ENCODE measurements at places on chromosomes 5 and 9.
A peak's percentile ranks its signal among the peaks of the same experiment; 100 is the strongest.

DNA sequence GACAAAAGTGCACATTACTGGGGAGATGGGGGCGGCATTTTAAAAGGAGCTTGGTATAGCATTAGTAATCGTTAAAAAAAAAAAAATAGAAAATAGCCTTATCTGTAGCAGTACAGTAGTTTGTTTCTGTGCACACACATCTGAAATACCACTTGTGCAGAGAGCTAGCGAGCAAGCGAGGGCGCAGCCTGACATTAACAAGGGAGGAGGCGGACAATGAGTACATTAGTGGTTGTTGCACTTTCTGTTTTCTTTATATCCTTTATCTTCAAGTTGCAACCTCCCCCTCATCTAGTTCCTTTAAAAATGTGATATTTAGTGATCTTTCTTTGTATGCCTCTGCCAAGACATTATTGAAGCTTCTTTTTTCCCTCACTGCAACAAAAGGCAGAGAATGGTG is 880 bp upstream of the PTPDC1 start:
- no peak for DNase-seq

DNA sequence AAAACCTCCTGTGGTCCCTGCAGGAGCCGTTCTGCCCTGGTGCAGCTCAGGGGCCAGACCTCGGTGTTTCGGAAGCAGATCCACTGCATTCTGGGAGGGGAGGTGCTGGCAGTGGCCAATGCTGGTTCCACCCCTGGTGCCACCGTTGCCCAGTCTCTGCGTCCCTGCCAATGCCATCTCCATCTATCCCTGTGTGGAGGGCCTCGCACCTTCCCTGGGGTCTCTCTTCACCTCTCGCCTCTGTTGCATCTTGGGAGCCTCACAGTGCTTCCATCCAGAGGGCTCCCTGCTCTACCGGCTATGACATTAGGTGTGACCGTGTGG is 15.3 kb downstream of the NCS1 start:
- DNase-seq, result no peak

GRCh38 chr5:157761690-157762621 is 18.4 kb downstream of the LSM11 start:
- DNase-seq, result peak; percentile 51

DNA sequence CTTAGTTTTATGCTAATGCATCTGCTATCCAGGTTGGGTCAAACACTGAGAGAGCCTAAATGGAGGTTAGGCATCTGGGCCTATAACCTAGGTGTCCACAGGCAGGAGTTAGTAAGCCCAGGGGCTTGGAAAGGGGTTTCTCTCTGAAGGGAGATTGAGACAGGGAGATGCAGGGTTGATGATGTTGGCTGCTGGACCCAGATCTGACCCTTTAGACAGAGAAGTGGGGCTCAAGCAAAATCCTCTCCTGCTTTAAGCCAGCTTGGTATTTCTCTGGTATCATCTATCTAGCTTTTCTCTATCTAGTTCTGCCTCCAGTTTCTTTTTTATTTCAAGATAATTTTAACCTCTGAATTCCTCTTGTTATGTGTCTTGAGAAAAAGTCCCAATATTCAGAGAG is 18.3 kb upstream of the ANKRD55 start:
- no peak for DNase-seq

- DNase-seq, result no peak
Observed at GRCh38 chr5:113723021-113723420, 209.5 kb downstream of the YTHDC2 start.

DNA sequence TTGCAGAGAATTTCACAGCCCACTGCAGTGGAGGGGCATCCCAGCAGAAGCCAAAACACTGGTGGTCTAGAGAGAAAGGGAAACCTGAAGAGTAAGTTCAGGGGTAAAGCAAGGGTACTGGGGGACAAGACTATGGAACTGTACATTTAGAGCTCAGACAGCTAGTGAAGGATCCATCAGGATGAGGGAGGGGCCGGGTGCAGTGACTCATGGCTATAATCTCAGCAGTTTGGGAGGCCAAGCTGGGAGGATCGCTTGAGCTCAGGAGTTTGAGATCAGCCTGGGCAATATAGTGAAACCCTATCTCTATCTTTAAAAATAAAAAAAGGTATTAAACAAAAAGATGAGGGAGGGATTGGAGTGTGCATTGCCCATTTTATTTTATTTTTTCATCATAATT is 7.8 kb upstream of the ANKH start:
- DNase-seq, result no peak

- no peak for DNase-seq
Observed at GRCh38 chr9:35673132-35674024, at the start of gene CA9. Gene CA9 (plus strand): TSS chr9:35673928. CDS start chr9:35673960, 32 bp downstream.

DNA sequence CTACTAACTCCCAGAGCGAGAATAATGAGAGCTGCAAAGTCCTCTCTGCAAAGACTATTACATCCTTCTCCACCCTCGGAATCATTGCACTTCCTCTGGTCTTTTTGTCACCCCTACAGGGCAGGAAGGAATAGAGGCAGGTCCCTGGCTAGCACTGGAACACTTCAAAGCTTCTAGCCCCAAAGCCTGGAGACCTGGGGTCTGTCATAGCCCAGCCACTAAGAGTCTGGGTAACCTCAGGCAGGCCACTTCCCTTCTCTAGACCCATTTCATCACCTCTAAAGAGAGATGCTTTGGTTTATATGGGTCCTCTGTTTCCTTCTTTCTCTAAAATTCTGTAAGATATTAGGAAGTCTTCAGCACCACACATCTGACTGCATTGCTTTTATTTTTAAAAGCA is 6.7 kb downstream of the ADRB2 start:
- DNase-seq, result peak; percentile 40

- peak; percentile 36 for DNase-seq
Observed at GRCh38 chr5:1497795-1498622, 25.8 kb downstream of the LPCAT1 start.

GRCh38 chr5:32307769-32308194 is 5.0 kb downstream of the MTMR12 start:
- DNase-seq, result no peak

- no peak for DNase-seq
Observed at GRCh38 chr9:131869348-131869747, 129.5 kb upstream of the RAPGEF1 start.

DNA sequence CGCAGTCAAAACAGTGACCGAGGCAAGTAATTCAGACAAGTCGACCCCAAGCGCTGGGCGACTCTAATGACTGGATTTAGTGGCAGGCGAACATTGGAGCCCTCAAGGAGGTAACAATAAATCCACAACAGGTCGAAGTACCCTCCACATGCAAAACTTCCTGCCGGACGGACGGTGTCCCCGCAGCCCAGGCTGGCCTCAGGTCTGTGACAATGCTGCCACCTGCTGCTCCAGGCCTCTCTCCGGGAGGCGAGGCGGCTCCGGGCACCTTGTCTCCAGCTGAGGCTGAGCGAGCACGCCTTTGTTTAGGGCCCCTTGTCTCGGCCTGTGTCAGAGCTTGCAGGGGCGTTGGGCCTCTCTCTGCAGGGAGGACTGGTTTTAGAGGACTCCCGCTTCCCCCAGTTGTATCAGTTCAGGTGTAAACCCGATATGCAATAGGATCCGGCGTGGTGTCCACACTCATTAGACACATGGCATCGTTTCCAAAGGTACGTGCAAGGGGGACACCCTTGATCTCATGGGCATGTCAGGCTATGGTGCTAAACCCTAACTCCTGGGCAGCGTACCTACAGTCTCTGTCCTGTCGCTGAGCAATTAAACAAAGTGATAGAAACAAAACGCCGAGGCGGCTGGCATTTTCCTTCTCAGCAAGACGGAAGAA is 628.0 kb upstream of the ADAMTS16 start:
- no peak for DNase-seq

DNA sequence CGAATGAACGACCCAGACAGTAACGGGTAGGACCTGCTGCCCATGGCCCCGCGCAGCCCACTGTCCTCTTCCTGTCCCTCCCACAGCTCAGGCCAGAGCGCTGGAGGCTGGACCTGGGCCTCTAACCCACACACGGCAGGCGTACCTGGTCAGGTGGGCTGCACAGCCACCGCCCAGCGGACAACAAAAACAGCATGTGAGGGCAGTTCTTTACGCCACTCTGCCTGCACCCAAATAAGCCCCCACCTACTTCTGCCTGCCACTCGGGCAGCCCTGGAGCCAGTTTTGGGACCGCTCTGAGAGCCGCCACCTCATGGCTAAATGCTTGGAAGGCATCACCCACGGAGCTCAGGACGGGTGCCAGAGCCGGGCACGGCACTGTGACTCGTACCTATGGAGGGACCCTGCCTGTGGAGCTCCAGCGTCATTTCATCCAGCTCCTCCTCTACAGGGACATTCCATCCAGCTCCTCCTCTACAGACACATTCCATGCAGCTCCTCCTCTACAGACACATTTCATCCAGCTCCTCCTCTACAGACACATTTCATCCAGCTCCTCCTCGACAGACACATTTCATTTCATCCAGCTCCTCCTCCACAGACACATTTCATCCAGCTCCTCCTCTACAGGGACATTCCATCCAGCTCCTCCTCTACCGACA is 18.9 kb downstream of the CLPTM1L start:
- DNase-seq, result no peak

DNA sequence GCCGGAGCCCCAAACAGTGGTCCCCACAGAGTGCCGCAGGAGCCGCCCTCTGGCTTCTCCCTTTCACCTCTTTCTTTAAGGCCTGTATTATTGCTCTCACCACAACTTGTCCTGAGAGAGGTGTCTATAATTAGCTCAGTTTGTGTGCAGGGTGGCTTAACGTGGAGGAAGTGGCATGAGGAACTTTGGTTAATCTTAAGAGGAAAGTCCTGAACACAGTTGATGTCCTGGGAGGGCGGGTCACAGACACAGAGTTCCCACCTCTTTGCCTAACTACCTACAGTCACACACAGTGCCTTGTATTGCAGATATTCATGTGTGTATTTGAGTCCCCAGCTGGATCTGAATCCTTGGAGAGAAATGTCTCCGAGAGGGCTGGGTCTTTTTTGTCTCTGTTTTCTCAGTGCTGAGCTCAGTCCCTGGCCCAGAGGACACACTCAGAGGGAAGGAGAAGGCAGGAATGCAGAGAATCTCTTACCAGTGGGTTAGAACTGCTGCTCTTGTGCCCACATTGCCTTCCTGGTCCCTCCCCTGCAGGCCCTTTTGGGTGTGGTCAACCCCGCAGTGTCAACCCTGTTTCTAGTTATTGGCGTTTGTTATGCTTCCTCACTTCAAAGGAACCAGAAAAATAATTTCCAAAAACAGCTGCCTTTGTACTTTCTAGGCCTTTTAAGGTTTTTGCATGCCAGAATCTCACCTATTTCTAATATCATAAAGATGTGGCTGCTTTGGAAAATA is 392.5 kb downstream of the KDM4C start:
- peak; percentile 57 for DNase-seq

DNA sequence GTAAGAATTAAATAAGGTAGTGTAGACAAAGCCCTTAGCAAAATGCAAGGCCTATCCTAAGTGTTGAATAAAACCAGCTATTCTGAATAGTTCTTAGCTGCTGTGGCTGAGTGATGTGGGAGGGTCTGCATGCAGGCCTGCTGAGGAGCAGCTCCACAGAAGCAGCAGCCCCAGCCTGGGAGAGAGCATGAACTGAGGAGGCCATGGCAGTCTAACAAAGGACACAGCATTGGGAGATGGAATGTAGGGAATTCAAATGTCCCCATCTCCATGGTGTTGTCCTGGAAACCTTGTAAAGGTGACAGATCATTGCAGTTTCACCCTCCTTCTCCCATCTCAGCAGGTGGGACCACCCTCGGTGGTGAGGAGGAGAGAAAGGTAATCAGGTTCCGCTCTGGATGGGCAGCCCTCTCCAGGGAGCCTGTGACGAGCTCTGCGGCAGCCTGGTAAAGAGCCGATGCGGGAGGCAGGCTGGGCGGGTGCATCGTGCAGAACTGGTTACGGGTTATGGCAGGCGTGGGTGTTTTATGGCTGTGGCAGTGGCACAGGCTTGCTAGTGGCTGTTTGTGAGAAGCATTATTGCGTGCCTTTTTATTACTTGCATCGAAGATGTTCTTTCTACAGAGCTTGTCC is 199.9 kb upstream of the GLRA1 start:
- DNase-seq, result no peak

DNA sequence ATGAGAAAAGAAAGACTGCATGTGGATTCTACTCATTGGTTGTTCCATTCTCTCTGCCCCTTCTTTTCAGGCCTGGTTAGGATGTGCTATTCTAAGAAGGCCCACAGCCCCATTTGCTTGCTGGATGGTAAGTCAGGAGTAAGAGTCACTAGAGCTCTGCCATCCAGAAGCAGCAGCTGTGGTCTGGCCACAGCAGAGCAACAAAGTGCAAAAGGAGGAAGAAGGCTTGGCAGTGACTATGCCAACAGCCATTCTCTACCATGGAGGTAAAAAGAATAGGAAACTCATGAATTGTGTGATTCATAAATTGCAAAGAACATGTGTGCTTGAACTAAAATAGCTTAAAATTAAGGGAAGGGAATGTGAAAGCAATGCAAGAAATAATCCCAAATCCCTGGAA is 20.9 kb downstream of the KLHL3 start:
- peak; percentile 13 for DNase-seq

GRCh38 chr5:142455856-142456255 is 131.0 kb upstream of the SPRY4 start:
- peak; percentile 61 for DNase-seq

GRCh38 chr5:59615272-59615671 is 278.3 kb downstream of the PDE4D start:
- DNase-seq, result no peak

DNA sequence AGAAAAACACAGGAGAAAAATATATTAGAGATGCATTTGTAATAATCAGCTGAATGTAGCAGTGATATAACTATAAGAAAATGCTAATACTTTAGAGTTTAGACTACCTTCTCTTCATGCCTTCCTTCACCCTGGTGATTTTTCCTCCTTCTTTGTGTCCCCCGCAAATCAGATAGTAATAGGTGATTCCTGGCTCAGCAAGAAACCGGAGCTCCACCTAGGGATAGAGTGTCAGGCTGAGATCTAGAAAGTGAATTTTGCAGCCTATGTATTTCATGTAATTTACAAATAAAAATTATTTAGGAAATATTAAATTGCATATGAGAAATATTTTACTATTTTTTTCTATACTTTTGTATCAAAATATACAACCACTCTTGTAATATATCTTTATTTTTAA is 109.8 kb upstream of the ST8SIA4 start:
- no peak for DNase-seq

- no peak for DNase-seq
Observed at GRCh38 chr5:75009556-75010345, 42.6 kb downstream of the GCNT4 start.

GRCh38 chr9:38059233-38059936 is 9.6 kb downstream of the SHB start:
- DNase-seq, result no peak

- no peak for DNase-seq
Observed at GRCh38 chr9:97811533-97812246, 41.3 kb upstream of the FOXE1 start.

GRCh38 chr5:36009698-36010097 is 18.5 kb upstream of the UGT3A1 start:
- DNase-seq, result no peak

- DNase-seq, result no peak
Observed at GRCh38 chr5:87536365-87536764, 123.6 kb upstream of the CCNH start.

DNA sequence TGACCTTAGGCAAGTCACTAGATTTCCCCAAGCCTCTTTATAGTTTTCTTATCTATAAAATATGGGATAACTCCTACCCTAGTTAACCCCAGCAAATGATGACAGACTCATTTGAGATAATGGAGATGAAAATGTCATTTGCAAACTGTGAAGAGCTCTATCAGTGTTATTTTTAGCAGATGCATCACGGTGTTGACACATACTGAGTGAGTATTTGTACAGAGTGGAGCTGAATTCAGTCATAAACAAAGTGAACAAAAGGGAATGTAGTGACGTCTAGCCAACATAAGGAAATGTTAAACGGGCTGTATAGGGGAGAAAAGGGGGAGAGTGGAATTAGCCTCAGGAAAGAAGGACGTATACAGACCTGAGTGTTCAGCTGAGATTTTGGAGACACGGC is 75.9 kb downstream of the NMUR2 start:
- no peak for DNase-seq

Data from inflammatory macrophage (primary cell).